ENCODE measurements at places on chromosomes 7 and 10. TPM values are rescaled to one million over a fixed set of nuclear protein-coding genes. Genes with fewer than 3 reads are reported as not detected.

GRCh38 chr7:87339373-87339897, 6.0 kb upstream of the CROT start:
- peaks cover 5% of the 10 kb centered on the region for H3K4me1 ChIP-seq
- no peak overlapping the region for H3K4me3 ChIP-seq
- no peaks in the 10 kb centered on the region for H3K27me3 ChIP-seq
- peaks cover 44% of the 10 kb centered on the region for H3K36me3 ChIP-seq
- DNase-seq: no peak

Gene GRID2IP
- 2.6 TPM for total RNA-seq

- H3K4me1 ChIP-seq: no peaks in the 10 kb centered on the region
- no peak for DNase-seq
- H3K36me3 ChIP-seq: no peaks in the 10 kb centered on the region
- H3K4me3 ChIP-seq: no peak overlapping the region
- H3K27ac ChIP-seq: no peak overlapping the region
Observed at GRCh38 chr10:76982671-76983070, 654.9 kb downstream of the KCNMA1 start.

Gene AMPH
- total RNA-seq: not detected

DNA sequence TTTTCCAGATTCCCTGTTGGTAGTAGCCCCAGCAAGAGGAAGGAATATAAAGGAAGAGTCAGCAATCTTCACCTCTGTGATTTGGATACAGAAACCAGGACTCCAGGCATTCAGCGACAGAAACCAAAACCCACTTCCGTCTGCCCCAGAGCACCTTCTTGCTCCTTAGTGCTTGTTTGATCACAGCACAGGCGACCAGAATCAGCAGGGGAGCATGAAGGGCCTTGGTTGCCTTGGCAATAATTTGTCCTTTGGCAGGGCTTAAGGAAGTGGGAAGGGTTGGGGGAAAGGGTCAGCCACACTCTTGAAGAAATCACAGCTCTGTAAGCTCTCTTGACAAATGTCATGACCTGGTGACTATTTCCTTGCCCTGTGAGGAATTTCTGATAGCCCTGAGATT, 379.6 kb downstream of the OTUD1 start:
- peaks cover 9% of the 10 kb centered on the region for H3K27me3 ChIP-seq
- DNase-seq: no peak
- H3K4me1 ChIP-seq: no peaks in the 10 kb centered on the region
- H3K27ac ChIP-seq: no peak overlapping the region
- H3K36me3 ChIP-seq: no peaks in the 10 kb centered on the region
- H3K4me3 ChIP-seq: no peak overlapping the region

DNA sequence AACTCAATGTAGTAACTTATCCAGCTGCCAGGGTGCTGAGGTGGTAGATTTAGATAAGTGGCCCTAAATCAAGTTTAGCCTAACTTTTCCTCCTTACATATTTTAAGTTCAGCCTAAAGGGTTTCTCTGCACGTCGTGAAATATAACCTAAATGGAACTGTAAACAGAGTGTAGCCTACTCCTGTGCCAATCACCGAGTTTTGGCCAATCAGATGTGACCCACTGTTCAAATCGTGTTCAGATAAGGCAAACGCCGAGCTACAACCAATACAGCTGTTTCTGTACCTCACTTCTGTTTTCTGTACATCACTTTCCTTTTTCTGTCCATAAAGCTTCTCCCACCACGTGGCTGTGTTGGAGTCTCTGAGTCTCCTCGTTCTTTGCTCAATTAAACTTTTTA, 904.2 kb upstream of the POT1 start:
- H3K4me1 ChIP-seq: no peaks in the 10 kb centered on the region
- no peak for DNase-seq
- H3K27ac ChIP-seq: no peak overlapping the region
- no peaks in the 10 kb centered on the region for H3K36me3 ChIP-seq

DNA sequence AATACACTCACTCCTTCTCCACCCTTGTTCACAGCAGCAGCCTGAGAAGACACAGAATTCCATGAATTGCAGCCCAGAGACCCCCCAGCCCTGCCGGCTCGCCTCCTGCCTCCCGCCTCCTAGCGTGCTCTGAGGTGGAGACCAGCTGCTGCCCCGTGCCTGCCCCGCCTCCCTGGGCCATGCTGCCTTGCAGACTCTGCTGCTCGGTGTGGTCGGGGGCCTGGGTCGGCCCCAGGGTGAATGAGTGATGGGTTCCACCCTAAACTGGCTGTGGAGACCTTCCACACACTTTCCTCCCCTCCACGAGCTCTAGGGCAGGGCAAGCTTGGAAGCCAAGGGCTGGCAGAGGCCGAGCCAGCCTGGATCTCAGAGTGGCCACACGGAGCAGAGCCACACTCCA, 479.3 kb downstream of the DNAJB6 start:
- no peak overlapping the region for H3K27ac ChIP-seq
- no peak for DNase-seq
- peaks cover 9% of the 10 kb centered on the region for H3K4me1 ChIP-seq
- H3K27me3 ChIP-seq: no peaks in the 10 kb centered on the region
- no peak overlapping the region for H3K4me3 ChIP-seq

- no peaks in the 10 kb centered on the region for H3K4me1 ChIP-seq
- H3K27ac ChIP-seq: no peak overlapping the region
- DNase-seq: no peak
Observed at GRCh38 chr10:111953949-111954348, 229.6 kb downstream of the GPAM start.

- H3K27me3 ChIP-seq: peaks cover 13% of the 10 kb centered on the region
- H3K4me1 ChIP-seq: no peaks in the 10 kb centered on the region
- DNase-seq: no peak
- H3K36me3 ChIP-seq: no peaks in the 10 kb centered on the region
- no peak overlapping the region for H3K27ac ChIP-seq
- H3K4me3 ChIP-seq: no peak overlapping the region
Observed at GRCh38 chr10:112217386-112218035, 33.9 kb upstream of the GPAM start.

Gene TAS2R41
- not detected for total RNA-seq

Gene EPHB4
- total RNA-seq: 11.8 TPM

GRCh38 chr7:132799081-132799413, 222.8 kb upstream of the PLXNA4 start:
- H3K4me1 ChIP-seq: peaks cover 8% of the 10 kb centered on the region
- H3K27ac ChIP-seq: no peak overlapping the region
- H3K27me3 ChIP-seq: no peaks in the 10 kb centered on the region
- no peak overlapping the region for H3K4me3 ChIP-seq

- no peak overlapping the region for H3K4me3 ChIP-seq
- H3K36me3 ChIP-seq: peaks cover under 1% of the 10 kb centered on the region
- H3K4me1 ChIP-seq: peaks cover 3% of the 10 kb centered on the region
Observed at GRCh38 chr7:2154121-2154520, 78.6 kb downstream of the MAD1L1 start.

Gene GALNT17
- total RNA-seq: not detected

Gene UCMA
- total RNA-seq: not detected

DNA sequence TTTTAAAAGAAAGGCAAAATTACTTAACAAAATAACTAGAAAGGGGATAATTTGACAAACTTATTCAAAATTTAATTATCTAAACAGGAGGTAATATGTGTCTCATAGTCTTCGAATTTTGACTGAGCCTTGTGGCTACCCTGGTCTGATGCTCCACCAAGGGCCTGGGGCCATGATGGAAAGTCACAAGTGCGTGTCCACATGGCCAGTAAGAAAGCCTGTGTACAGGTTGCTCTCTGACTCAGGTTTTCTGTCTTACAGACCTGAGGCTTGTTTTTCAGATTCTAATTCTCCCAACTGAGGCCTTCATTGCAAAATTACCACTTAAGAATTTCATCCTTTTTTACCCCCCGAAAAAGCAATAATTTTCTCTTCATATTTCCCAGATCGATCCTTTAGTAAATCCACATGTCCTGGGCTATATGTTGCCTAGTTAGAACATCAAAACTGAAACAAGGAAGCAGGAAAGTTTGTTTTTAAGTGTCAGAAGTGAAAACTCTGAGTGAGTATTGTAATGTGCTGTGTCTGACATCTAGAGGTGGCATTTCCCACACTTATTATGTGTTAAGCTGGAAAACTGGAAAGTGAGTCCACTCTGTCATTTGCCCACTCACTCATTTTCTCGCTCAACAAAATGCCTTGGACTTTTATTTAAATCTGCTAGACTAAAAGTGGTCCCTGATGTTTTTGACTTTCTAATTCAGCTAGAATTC, 10.0 kb downstream of the CYP3A43 start:
- H3K27me3 ChIP-seq: no peaks in the 10 kb centered on the region
- H3K36me3 ChIP-seq: no peaks in the 10 kb centered on the region
- H3K27ac ChIP-seq: no peak overlapping the region
- H3K4me3 ChIP-seq: no peak overlapping the region

GRCh38 chr10:124176349-124177179, 83.2 kb upstream of the CHST15 start:
- no peak for DNase-seq
- peaks cover 6% of the 10 kb centered on the region for H3K4me1 ChIP-seq
- H3K27ac ChIP-seq: no peak overlapping the region
- no peaks in the 10 kb centered on the region for H3K36me3 ChIP-seq

DNA sequence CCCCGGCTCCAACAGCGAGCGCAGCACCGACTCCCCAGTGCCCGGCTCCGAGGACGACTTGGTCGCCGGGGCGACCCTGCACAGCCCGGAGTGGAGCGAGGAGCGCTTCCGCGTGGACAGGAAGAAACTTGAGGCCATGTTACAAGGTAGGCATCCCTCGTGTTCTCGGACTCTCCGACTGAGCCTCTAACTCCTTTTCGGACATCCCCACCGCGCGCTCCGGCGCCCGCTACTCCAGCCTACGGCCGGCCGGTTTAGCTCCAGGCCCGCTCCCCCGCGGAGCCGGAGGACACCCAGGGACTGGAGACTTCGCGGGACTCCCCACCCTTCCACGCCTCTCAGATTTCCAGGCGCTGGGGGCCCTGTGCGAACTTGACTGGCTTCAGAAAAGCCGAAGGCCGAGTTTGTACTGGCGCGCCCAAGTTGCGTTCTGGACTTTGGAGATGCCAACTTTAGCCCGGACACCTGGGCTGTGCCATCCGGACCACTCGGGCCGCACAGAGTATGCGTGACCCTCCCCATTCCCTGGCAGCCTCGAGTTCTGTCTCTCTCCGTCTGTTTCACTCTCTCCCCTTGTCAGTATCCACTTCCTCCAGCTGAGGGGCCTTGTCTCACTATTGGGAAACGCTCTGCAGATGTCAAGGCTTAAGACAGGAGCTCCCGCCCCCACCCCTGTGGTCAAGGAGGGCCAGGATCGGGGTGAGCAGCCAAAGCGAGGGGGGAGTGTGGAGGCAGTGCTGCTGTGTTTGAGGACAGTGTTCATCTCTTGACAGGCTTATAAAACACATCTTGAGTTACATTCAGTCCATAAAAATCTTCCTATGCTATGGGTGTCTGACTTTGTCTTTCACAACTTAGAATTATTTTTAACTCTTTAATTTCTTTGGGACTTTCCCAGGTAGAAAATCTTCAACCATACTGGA, 777 bp downstream of the BICC1 start:
- H3K27ac ChIP-seq: no peak overlapping the region
- peak overlapping the region; percentile 78 for H3K4me3 ChIP-seq
- H3K4me1 ChIP-seq: peaks cover 7% of the 10 kb centered on the region
- peaks cover 5% of the 10 kb centered on the region for H3K36me3 ChIP-seq
- H3K27me3 ChIP-seq: peaks cover 36% of the 10 kb centered on the region
- DNase-seq: no peak

Gene ZC3HAV1L
- 0.36 TPM for total RNA-seq

Gene CUZD1
- total RNA-seq: 4.1 TPM

GRCh38 chr10:24235471-24235870, 26.5 kb downstream of the KIAA1217 start:
- no peak overlapping the region for H3K27ac ChIP-seq
- no peaks in the 10 kb centered on the region for H3K36me3 ChIP-seq
- no peak for DNase-seq

Gene SKIDA1
- 0.08 TPM for total RNA-seq

Gene MRC1
- total RNA-seq: 1.2 TPM

- H3K4me3 ChIP-seq: no peak overlapping the region
- no peaks in the 10 kb centered on the region for H3K36me3 ChIP-seq
- no peak for DNase-seq
- no peaks in the 10 kb centered on the region for H3K4me1 ChIP-seq
- peaks cover 5% of the 10 kb centered on the region for H3K27me3 ChIP-seq
- no peak overlapping the region for H3K27ac ChIP-seq
Observed at GRCh38 chr10:131869344-131869743, 31.5 kb upstream of the PPP2R2D start.

DNA sequence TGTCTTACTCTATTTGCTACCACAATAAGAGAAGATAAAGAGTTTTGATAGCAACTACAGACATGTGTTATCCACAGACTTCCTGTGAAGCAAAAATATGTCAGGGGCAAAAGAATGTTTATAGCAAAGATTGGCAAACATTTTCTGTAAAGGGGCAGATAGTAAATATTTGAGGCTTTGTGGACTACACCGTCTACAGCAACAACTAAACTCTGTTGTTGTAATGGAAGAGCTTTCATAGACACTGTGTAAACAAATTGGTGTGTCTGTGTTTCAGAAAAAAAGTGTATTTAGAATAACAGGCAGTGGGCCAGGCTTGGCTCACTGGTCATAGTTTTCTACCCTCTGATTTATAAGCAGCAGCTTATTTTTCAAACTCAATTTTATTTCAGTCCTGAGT, 521.4 kb downstream of the ANKRD7 start:
- no peaks in the 10 kb centered on the region for H3K36me3 ChIP-seq
- no peak overlapping the region for H3K4me3 ChIP-seq
- DNase-seq: no peak
- H3K27ac ChIP-seq: no peak overlapping the region

DNA sequence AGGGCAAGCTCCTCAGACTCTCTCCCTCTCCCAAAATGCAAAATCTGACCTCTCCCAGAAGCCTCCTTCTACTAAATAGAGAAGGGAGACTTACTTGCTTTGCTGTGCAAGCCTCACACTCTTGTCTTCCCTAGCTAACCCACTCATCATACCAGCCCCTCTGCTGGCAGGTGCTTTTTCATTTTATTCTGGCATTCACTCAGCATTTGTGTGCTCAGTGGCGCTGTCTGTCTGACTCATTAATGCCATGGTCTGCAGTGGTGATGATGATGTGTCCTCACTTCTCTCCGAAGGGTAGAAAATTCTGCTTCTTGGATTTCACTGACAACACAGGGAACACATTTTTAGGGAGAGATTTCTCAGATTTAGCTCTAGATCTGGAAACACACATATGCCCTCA, 22.0 kb upstream of the BTRC start:
- H3K4me3 ChIP-seq: no peak overlapping the region
- H3K27me3 ChIP-seq: no peaks in the 10 kb centered on the region
- no peak overlapping the region for H3K27ac ChIP-seq
- no peaks in the 10 kb centered on the region for H3K36me3 ChIP-seq
- H3K4me1 ChIP-seq: no peaks in the 10 kb centered on the region
- no peak for DNase-seq

Gene HECW1
- total RNA-seq: not detected

DNA sequence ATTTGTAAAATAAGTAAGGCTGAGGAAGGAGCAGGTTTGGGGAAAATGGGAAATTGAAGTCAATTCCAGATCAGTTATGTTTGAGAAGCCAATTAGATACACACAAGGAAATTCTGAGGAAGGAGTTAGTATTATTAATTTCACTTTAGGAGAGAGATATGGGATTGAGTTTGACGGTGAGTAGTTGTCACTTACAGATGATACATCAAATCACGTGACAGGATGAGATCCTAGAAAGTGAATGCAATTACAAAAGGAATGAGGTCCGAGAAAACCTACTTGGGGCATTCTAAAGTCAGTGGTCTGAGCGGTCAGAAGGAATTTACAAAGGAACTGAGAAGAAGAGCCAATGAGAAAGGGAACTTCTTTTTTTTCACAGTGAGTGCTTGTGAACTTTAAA, 364.3 kb upstream of the TMEM229A start:
- H3K27me3 ChIP-seq: no peaks in the 10 kb centered on the region
- no peaks in the 10 kb centered on the region for H3K4me1 ChIP-seq
- DNase-seq: no peak
- H3K27ac ChIP-seq: no peak overlapping the region
- H3K36me3 ChIP-seq: no peaks in the 10 kb centered on the region

Gene MALRD1
- total RNA-seq: 0.55 TPM
